Kidney (tissue), 22 donors: ENCODE measurements at places on chromosomes 11 and 22.

DNA sequence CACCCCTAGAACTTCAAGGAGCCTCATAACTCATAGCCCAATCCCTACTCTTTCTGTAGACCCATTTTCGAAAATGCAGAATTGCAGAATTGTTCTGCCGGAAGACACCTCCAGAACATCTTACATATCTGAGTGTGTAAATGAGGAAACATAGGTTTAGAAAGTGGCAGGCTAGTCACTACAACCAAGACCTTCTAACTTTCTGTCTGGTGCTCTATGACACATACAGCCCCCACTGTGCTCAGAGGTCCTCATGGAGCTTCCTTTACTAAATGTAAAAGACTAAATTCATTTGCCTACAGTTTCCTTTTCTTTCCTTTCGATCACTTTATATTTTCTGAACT is 132.1 kb upstream of the DDI1 start:
- DNase-seq, result no peak

DNA sequence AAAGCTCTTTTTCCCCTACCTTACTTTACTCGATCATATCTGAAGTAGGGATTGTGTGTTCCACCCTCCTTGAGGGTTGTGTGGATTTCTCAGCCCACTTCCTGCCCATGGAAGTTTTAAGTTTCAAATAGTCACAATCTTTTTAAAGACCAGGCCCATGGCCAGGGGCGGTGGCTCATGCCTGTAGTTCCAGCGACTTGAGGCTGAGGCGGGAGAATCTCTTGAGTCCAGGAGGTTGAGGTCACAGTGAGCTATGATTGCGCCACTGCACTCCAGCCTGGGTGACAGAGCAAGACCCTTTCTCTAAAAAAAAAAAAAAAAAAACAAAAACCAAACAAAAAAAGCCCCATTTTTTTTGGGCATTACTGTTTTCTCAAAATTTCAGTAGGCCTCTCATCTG is 36.3 kb upstream of the LRRC10B start:
- DNase-seq, result no peak

DNA sequence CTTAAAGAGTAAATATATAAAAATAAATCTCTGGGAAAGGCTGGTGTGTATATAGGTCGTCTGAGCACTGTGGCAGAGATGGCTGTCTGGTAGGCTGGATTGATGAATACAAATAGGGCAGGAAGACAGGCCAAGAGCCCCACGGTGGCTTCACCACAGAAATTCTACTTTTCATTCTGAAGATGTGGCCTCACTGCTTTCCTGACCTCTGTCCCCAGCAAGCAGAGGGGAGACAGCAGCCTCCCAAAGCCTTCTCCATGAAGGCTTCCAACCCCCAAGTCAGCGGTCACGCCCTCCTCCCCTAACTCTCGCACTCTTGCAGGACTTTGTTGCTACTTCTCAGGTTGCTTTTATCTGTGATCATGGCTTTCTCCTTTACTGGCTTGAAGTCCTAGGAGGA is 10.6 kb upstream of the KCNJ1 start:
- no peak for DNase-seq

- no peak for DNase-seq
Observed at GRCh38 chr11:61688365-61689163, 8.4 kb downstream of the DAGLA start.

GRCh38 chr22:27648074-27648473 is 153.5 kb downstream of the MN1 start:
- DNase-seq, result no peak

- DNase-seq, result no peak
Observed at GRCh38 chr11:1773131-1773993, 9.6 kb upstream of the CTSD start.

GRCh38 chr22:30399718-30400117 is 2.9 kb downstream of the SEC14L2 start:
- DNase-seq, result no peak

- DNase-seq, result peak; percentile 40
Observed at GRCh38 chr11:66337103-66337899, 1.1 kb upstream of the RIN1 start.

GRCh38 chr22:50445071-50445879 is 29.6 kb downstream of the SBF1 start:
- no peak for DNase-seq

- DNase-seq, result no peak
Observed at GRCh38 chr22:29661336-29661735, 57.9 kb downstream of the NF2 start.

DNA sequence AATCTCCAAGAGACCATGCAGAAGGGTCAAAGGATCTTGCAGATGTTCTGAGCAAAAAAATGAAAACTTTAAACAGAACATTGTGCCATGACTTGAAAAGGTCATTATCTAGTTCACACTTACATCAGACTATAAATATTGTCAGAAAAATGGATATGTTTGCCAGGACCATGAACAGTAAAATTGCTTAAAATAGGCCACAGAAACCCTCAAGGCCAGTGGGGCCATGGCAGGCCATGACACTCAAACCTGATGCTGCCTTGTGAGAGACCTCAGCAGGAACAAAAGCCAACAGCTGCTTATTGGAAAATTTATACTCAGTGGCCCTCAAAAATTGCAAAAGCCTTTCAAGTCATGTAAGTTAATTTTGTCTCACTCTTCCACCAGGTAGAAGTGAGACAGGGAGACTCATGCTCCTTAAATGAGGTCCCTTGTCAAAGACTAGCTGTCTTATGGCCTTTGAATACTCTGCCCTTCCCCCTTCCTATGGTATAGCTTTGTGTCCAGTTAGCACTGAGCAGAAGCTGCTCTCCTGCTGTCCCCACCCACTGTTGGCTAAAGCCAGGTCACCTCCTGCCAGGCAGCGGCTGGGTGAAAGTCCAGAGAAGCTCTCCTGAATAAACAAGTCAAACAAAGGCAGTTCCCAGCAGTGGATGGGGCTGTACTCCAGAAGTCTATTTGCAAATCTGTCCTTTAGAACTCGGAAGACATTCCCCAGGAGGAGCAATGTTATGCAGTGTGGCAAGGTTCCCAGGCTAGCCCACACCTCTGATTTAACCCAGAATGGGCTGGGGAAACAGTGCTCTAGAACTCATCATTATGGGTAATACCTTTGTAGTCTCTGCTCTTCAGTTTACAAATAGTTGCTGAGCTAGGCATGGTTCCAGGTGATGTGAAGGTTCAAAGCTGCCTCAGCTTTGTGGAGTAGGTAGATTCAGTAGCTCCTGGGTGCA is 21.4 kb downstream of the ADM start:
- no peak for DNase-seq

DNA sequence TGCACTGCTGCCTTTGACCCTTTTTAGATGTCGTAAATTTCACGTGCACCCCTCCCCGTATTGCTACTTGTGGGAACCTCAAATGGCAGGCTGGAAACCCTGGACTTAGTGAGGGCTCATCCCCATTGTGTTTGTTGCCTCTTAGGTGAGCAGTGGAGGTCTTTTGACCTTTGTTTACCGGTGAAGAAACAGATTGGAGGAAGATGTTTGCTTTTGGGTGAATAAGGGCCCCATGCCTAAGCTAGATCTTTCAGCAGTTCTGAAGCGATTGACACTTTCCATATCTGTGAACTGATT is 782 bp downstream of the SMARCB1 start:
- no peak for DNase-seq

DNA sequence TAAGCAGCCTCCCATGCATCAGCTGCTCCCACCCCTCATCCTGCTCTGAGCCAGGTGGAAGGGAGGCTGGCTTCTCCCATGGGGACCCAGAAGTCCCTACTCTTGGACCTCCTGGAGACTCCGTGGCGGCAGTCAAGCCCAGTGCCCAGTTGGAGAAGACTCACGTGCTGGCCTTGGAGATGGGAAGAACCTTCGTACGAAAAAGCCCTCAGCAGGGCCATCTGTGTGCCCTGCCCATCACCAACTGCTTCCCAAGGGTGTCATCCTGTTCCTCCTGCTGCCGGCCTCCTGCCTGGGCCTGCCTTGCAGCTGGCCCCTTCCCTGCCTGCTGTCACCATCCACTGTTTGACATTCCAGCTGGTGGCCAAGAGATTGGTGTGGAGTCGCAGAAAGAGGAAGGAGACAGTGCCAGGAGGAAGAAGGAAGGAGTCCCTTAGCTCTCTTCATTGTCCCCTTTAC is 28.0 kb downstream of the ARHGAP1 start:
- no peak for DNase-seq

DNA sequence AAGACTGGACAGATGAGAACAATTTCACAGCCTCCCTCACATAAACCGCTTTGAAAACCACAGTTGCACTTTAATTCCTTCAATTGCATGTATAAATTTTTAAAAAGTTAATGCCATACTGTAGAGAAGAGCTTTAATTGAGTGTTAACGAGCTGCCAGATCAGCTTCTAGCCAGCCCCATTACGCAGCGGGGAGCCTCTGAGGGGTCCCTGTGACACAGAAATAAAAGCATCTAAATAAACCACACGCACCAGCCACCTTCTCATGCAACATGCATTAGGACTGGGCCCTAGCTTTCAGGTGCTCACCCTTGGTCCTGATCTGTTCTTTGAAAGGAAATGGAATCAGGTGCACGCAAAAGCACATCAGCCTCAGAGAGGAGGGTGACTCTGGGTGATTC is 111.7 kb downstream of the SPATA19 start:
- no peak for DNase-seq

- no peak for DNase-seq
Observed at GRCh38 chr11:34316347-34317035, 41.3 kb downstream of the ABTB2 start.

DNA sequence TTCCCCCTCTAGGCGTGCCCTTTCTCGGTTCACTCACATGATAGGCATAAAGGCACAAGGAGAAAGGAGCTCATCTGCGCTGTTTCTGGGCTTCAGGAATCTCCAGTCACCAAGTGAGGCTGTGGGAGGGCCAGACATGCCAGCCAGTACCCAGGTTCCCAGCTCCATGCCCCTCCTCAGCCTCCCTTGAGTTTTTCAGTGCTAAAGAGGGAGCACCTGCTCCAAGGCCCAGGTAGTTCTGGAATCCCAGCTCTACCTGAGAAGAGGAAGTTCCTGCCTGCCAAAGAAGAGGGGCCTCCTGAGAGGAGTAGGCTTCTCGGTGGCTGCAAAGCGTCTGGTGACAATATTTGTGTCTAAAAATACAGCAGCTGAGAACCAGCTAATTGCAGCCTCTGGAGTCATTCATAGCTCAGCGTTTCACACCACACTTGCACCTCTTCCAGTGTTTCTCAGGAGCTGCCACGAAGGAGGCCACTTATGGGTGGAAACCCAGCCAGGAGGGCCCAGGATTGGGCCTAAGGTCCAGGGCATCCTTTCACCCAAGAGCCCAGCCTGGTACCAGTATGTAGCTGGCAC is 197.4 kb downstream of the TRIM29 start:
- no peak for DNase-seq

GRCh38 chr22:42651134-42651533 is 1.9 kb upstream of the CYB5R3 start:
- DNase-seq, result no peak

- no peak for DNase-seq
Observed at GRCh38 chr22:41106122-41106968, 14.0 kb downstream of the EP300 start.

GRCh38 chr11:26287067-26287518 is 44.8 kb upstream of the ANO3 start:
- DNase-seq, result no peak

GRCh38 chr11:68905421-68906360 is 2.0 kb downstream of the IGHMBP2 start:
- no peak for DNase-seq

- DNase-seq, result no peak
Observed at GRCh38 chr22:45475063-45475747, 27.5 kb upstream of the FBLN1 start.

DNA sequence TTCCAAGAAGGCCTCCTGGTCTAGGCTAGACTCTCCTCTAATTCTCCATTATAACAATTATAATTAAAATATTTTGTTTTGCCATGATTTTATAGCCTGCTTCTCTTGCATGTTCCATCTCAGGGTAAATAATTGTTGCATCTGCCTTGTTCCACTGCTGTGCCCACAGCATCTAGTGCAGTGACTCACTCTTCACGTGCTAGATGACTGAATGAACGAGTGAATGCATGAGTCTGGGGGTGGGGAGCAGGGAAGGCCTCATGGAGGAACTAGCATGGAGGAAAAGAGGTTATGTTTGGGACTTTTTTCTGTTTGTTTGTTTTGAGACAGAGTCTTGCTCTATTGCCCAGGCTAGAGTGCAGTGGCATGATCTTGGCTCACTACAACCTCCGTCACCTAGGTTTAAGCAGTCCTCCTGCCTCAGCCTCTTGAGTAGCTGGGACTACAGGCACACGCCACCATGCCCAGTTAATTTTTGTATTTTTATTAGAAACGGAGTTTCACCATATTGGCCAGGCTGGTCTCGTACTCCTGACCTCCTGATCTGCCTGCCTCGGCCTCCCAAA is 5.2 kb upstream of the OAF start:
- no peak for DNase-seq

GRCh38 chr22:42582987-42583386 is 29.2 kb downstream of the SERHL2 start:
- no peak for DNase-seq

GRCh38 chr11:68329978-68330699 is 17.7 kb downstream of the LRP5 start:
- no peak for DNase-seq

- DNase-seq, result no peak
Observed at GRCh38 chr11:119015054-119015611, 3.0 kb downstream of the RPS25 start.

GRCh38 chr11:67626970-67627369 is 2.8 kb downstream of the NUDT8 start:
- peak; percentile 35 for DNase-seq

DNA sequence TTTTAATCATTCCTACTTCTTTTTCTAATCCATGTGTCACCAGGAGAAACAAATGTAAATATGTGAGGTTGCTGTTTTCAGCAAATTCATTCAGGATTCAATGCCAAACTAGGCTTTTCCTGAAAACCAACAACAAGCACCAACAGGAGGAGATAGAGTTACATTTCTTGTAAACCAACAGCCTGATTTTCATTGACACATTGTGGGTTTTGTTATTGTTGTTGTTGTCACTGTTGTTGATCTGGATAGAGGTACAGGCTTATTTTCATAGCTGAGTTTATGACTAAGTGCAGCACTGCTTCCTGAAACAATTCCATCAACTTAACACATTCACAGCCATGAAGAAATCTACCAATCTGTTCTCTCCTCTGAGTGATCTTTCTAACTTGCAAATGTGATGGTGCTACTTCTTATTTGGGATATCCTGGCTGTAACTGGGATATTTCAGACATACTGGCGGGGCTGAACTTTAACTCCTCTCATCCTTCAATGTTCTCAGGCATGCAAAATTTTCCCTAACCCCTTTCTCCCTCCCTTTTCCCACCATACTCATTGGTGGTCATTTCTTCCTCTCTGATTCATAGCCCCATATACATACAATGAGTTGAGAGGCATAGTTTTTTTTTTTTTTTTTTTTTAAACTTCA is 65.5 kb downstream of the ME3 start:
- no peak for DNase-seq

- no peak for DNase-seq
Observed at GRCh38 chr11:72706579-72706978, 32.4 kb upstream of the PDE2A start.

- DNase-seq, result no peak
Observed at GRCh38 chr11:70482529-70482917, 84.2 kb downstream of the CTTN start.
